ENCODE measurements at places on chromosomes 12 and 14. TPM values are rescaled to one million over a fixed set of nuclear protein-coding genes. Genes with fewer than 3 reads are reported as not detected.

DNA sequence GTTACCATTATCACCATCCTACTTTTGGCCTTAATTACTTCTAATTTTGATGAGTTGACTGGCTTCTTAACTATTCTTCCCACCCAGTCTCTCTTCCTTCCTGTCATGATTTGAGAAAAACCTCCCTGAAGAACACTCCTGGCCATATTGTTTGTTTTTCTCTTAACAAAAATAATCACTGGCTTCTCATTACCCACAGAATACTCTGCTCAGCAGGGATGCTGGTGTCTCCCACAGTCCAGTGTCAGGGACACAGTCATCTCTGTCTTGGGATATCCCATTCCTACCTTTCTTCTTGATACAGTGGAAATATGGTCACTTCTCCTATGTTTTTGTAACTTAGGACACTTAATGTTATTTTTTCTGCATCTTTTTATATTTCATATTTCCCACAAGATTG, 103.7 kb downstream of the SRGAP1 start:
- no peak for DNase-seq

DNA sequence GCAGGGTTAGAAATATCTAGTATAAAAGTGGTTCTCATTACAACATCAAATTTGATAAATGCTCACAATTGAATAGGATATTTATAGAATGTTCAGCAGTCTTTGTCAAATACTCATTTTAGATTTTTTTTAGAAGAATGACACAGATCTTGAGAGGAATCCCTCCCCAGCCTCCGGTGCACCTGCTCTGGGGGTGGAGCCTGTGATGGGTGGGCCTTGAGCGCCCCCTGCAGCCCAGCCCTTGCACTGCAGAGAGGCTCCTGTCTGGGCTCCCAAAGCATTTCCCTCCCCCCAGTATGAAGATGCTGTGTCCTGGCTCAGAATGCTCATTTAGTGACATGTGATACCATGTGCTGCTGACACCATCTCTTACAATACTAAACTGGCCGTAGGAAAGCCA, 792.3 kb downstream of the TMEM121 start:
- no peak for DNase-seq

DNA sequence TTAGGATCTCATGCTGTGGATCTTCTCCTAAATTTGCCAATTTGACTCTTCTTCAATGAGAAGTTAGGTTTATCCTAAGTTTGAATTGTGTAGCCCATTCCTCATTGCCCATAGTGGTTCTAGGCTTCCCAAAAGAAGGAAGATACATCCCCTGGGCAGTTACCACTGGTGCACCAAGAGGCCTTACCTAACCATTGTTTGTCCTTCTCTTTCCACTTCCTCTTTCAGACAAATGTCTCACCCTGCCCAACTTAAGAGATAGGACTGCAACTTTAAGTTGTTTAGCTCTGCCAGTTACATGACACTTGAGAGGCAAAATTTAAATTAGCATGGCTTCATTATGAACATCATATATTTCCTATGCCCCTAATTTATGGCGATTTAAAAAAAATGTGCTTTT, 9.4 kb upstream of the KCNH3 start:
- no peak for DNase-seq

- DNase-seq, result no peak
Observed at GRCh38 chr14:58787592-58787991, 149.8 kb downstream of the DACT1 start.

DNA sequence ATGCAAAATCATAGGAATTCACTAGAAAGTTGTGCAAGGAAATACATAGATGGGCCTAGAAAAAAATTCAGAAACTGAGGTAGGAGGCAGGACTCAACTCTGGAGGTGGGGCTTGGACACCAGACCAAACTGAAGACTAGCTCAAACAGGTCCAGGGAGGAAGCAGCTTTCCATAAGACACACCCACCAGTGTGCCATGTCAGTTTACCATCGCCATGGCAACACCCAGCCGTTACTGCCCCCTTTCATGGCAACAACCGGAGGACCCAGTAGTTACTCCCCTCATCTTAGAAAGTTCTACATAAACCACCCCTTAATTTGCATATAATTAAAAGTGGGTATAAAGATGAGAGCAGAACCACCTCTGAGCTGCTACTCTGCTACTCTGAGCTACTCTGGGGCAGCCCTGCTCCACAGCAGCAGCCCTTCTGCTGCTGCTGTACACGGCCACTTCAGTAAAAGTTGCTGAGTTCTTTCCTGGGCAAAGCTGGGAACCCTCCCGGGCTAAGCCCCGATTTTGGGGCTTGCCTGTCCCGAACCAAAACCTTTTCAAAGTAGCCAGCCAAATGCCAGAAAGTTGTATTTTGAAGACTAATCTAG, 30.8 kb upstream of the NINJ2 start:
- DNase-seq, result no peak

- DNase-seq, result no peak
Observed at GRCh38 chr14:50023671-50024490, 92.5 kb downstream of the VCPKMT start.

DNA sequence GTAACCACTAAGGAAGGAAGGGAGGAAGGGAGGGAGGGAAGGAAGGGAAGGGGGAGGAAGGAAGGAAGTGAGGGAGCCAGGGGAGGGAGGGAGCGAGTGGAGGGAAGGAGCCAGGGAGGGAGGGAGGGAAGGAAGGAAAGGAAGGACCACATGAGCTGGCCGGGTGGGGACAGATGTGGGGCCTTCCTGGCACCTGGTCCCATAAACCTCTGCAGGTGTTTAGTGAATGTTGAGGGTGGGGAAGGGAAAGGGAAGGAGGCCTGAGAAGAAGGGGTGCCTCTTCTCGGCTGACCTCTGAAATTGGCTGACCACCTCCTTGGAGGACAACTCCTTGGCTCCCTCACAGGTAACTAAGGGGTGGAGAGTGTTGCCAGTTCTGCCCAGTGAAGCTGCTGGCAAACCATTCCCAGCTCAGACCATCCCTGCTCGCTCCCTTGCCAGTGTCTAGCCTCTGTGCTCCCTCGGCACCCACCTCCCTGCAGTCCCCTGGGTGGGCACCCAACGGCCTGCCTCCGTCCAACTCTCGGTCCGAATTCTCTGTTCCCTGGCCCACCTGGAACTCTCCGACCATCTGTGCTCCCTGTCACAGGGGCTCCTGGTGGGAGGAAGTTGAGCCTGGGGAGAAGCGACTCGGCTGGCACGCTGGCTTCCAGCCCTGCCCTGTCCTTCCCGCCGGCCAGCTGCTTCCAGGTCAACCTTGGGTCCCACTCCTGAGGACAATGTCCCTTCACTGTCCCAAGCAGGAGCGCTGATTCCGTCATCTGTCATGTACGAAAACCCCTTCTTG, 12.2 kb upstream of the PPP1R13B start:
- DNase-seq, result no peak

- no peak for DNase-seq
Observed at GRCh38 chr12:44544018-44544417, 332.1 kb downstream of the NELL2 start.

GRCh38 chr12:25692115-25693035, 139.3 kb upstream of the LMNTD1 start:
- no peak for DNase-seq

SIX6 gene
- not detected for total RNA-seq

SPRYD4 gene
- total RNA-seq, result 2.9 TPM

APOF gene
- not detected for total RNA-seq

AREL1 gene
- total RNA-seq, result 26.7 TPM

AQP5 gene
- total RNA-seq, result 0.71 TPM

PPP1R1A gene
- total RNA-seq, result 21.4 TPM
